NCI-H187 (cell line): ENCODE measurements at places on chromosomes 11 and 22.

- DNase-seq, result no peak
These were observed 451.2 kb downstream of the MIAT start for GRCh38 chr22:27108425-27109114.

GRCh38 chr11:131692151-131692550 lies 321.7 kb downstream of the NTM start:
- DNase-seq, result no peak

DNA sequence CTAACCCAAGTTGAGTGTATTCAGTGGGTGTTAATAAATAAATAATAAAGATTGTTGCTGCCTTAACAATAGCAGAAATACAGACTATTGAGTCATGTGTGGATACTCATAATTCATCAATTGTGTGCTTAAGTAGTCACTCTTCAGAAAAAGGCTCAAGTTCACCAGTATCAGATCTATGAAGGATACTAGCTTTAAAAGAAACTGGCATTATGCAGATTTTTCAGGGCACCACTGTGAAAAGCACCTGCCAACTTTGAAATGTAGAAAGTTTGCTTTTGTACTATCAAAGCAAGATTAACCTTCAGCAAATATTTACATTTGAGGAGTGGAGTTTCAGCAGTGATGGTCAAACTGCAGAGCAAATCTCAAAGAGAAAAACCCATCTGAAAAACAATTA lies 20.1 kb upstream of the SYTL2 start:
- no peak for DNase-seq

DNA sequence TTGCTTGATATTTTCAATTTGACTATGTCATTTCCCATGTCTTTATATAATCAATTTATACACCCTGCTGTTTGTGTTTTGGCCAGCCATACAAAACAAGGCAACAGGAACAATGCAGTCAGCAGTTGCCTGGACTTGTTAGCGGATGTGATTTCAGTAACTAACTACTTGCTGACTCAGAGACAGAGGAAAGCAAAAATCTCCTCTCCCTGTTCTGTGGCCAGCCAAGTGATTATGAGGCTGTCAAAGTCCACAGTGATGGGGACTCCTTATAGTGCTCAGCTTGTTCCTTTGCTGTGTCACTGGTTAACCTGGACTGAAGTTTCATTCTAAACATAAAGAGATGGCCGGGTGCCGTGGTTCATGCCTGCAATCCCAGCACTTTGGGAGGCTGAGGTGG lies 32.6 kb upstream of the APLP2 start:
- no peak for DNase-seq

DNA sequence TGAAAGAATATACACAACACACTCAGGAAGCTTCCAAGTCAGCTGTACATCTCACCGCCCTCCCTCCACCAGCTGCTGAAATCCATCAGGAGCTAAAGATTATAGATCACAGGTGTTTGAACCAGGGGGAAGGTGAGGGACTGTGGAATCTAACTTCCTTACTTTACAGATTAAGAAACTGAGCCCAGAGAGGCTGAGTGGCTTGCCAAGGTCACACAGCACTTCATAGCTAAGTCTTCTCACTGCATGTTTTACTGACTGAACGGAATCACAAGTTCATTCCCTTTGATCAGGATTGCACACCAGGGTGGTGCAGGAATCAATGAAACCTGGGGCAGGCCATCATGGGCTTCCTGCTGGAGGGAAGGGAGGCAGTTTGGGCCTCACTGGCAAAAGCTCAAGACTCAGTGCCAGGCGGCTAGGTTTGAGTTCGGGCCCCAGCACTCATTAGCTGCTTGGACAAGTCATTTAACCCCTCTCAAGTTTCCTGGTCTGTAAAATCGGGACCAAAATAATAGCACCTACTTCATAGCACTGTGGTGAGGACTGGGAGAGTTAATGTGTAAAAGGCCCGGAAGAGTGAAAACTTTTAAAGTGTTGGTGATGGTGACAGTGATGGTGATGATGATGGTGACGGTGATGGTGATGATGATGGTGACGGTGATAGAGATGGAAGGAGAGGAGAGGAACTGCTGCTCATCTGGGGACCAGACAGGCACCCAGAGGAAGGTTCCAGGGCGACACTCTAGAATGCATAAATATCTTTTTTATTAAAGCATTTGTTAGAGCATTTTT lies 8.2 kb downstream of the CD5 start:
- no peak for DNase-seq

DNA sequence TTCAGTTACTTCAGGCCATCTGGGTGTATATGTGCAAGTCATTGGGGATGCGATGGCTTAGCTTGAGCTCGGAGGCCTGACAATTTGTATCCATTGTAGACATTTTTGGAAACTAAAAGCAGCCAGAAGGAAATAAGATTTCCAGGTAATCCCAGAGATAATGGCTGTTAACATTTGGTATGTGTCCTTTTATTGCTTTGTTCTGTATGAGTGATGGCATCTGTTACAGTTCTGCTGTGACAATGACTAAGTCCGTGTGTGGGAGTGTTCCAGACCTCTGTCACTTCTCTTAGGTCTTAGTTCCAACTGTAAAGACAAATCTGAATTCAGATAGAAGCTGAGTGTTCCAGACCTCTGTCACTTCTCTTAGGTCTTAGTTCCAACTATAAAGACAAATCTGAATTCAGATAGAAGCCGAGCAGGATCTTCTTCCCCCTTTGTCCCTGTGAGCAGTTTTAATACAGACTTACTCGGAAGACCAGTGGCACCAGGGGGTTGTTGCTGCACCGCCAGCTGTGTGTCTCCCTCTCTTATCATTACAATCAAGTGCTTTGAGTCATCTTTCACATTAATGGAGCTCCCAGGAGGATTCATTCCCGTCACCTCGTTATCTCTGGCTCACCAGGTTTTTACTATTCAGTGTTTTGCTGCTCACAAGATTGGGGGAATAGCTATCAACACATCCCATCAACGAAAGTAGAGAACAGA lies 190.9 kb upstream of the SORL1-AS1 start:
- no peak for DNase-seq

- no peak for DNase-seq
These were observed 418.8 kb downstream of the TMEM135 start for GRCh38 chr11:87456499-87456898.

DNA sequence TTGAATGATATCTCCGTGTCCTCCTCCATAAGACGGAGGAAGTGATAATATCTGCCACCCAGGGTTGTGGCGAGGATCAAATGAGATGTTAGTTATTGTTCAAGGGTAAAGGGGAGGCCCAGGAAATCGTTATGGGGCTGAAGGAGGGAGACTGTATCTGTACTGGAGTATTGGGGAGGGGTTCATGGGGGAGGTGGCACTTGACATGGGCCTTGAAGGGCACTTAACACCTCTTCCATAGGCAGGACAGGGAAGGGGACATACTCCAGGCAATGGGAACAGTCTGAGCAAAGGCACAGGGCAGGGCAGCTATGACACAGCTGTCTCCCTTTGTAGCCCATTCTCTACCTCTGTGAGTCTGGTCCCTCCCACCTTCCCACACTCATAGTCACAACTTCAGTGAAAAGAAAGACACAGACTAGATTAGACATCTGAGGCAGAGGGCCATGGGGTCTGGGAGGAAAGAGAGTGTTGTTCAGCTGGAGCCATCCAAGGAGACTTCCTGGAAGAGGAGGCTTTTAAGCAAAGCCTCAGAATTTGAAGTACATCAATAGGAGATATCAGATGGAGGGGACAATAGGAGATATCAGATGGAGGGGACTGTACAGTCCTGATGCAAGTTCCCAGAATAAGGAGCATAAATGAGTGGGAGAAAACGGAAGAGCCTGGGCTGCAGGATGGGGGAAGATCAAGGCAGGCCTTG lies 15.8 kb upstream of the DGKZ start:
- DNase-seq, result no peak

GRCh38 chr11:61742391-61742790 lies 10.0 kb upstream of the MYRF start:
- DNase-seq, result no peak

GRCh38 chr22:19880786-19881569 lies 26.3 kb upstream of the GNB1L start:
- DNase-seq, result no peak

DNA sequence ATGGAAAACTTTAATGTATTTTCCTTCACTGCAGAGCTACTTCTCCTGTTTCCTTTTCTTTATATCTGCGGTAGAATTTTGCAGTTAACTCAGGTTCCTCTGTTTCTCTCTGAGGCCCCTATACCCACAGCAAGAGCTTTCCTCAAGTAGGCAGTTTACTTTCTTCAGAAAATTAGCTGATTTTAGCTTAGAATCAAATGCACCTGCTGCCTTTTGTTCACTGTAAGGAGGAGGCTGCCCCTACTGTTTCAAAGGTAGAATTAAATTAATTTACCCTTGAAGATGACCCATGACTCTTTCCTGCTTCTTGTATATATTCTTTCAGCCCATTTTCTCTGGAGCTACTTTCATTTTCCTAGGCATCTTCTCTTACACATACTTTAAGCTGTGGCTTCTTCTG lies 68.7 kb upstream of the GDPD4 start:
- no peak for DNase-seq

DNA sequence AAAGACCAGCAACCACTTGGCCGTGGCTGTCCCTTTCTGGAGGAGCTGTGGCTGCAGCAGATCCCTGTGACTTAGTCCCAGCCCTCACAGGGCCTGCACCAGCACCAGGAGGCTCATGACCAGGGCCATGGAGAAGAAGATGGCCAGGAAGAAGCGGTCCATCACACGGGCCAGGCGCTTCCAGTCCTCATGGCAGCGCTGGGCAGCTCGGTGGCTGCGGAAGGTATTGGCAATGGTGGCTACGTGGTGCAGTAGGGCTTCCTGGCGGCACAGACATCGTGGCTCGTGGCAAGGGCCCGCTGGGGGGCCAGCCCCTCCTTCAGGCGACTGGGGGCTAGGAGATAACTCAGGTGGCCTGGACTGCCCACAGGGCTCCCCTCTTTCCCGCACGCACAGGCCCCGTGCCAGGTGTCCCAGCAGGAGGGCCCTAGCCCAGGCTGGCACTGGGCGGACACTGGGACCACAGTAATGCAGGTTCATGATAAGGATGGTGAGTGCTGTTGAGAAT lies 5.1 kb downstream of the CHRNA10 start:
- no peak for DNase-seq

DNA sequence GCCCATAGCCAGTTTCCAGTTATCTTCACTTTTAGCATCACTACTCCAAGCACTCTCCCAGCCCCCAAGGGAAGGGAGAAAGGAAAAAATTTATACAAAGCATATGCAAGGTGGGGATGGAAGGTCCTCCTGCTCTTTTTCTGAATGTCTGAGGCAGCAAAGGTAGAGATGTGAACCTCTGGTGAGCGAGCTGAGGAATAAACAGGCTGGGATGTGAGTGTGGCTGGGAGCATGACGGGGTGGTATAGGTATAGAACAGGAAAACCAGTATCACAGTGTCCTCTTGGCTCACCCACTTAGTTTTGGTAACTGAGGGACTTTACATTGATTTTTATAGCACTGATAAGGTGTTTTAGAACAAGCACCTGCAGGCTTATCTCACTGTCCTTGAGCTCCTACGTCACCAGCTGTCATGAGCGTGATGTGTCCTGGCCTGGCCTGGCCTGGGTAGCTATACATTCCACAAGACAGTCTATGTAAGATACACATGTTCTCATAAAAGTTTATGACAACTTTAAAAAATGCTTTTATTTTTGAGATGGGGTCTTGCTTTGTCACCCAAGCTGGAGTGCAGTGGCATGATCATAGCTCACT lies 10.3 kb upstream of the POLD3 start:
- no peak for DNase-seq

DNA sequence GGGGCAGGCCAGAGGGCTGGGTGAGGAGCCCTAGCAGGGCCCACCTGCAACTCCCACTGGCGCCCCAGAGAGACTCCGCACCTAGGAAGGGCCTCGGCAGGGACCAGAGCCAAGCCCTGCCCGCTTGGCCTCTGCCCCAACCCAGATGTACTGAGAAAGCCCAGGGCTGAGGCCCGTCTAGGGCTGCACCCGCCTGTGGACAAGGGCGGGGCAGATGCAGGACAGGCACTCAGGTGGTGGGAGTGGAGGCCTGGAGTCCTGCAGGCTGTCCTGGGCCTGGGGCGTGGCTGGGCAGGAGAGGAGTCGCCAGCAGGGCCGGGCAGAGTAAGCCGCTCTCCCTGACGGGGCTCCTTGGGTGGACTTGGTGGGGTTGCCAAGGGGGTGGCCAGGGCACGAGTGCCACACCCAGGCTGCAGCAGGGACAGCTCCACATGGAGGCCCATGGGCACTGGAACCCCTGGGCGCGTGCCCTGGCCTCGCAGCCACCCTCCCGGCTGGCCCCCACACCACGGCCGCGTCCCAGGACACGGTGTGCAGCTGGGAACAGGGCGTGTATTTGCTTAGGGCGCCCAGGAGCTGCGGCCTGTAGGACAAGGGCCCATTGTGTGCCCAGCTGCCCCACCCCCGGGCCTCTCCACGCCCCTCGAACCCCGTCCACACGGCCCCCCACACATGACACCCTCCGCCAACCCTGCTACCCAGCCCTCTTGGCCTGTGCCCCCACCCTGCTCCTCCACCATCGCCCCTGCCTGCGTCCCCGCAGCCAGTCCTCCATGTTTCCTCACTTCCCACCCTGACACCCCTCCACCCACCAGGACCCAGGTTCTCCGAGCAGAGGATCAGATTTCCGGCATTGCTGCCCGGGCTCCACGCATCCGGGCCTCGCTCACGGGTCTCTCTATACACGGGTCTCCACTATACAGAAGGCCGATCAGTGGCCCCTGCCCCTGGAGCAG lies 11.3 kb upstream of the PIM3 start:
- DNase-seq, result no peak

DNA sequence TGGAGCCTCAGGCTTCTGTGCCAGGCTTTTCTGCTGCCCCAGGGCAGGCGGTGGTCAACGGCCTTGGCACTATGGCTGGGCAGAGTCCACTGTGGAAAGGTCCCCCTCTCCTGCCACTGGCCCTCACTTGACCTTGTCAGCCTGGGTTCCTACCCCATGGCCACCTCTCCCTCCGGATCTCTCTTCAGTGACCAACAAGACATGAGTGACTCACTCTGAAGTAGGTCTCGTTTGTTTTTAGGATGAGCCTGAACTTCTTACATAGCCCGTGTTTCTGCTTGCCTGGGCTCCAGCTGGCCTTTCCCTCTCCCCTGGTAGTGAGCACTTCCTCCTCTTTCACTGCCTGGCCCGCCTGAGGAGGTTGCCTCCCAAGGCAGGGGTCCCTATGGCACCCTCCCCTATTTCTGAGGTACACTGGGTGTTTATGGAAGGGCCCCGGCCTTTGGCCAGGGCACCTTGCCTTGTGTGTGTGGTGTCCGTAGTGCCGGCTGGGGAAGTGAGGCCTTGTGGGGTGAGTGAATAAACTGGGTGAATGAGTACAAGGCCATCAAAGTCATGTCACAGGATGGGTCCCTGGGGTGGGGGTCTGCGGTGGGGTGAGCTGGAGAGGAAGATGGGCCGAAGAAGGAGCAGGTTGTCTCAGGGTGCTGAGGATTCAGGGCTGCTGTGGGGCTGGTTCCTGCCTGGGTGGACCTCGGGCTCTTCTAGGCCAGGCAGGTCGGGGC lies 5.0 kb downstream of the SHANK3 start:
- DNase-seq, result no peak

GRCh38 chr11:127472505-127472904 lies 471.9 kb upstream of the KIRREL3 start:
- no peak for DNase-seq
